Activated T-cell treated with anti-CD3 and anti-CD28 coated beads for 1 hour (primary cell): ENCODE measurements at places on chromosomes 11 and 22.
A peak's percentile ranks its signal among the peaks of the same experiment; 100 is the strongest.

DNA sequence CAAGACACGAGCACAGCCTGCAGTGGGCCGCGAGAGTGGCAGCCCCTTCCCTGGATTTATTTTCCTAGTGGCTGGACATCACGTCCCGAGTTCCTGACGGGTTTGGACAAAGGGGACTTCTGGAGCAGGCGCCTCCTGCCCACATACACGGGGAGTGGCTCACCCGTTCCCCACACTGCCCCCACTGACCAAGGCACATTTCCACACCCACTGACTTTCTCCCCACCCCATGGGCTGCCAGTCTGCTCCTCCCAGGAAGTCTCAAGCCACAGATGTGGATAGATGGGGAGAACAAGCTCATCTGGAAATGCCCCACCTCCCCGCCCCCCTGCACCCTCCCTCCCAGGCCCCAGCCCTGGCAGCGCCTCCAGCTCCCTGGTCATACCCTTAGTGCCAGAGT is 34.0 kb upstream of the FADD start:
- DNase-seq: no peak

GRCh38 chr11:120674542-120674941 is 163.0 kb downstream of the GRIK4 start:
- DNase-seq: no peak

DNA sequence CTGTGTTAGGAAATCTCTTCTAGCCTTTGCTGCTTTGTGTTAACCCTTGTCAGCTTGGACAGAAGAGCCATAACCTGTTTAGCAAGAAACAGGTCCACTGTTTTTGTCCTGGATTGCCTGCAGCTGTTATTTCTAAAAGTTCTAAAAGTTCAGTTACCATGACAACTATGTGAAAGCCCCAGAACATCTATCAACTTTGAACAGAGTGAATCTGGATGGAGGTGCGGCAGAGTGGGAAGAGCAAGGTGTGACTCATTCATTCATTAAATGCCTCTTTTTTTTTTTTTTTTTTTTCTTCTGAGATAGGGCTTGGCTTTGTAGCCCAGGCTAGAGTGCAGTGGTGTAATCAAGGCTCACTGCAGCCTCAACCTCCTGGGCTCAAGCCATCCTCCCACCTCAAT is 50.5 kb downstream of the RBX1 start:
- no peak for DNase-seq

GRCh38 chr22:47175151-47176025 is 412.9 kb downstream of the TBC1D22A start:
- no peak for DNase-seq

- no peak for DNase-seq
Measured at GRCh38 chr11:61280883-61281580, 14.1 kb downstream of the VWCE start.

GRCh38 chr11:75167617-75168016 is 16.7 kb downstream of the SLCO2B1 start:
- DNase-seq: no peak

- DNase-seq: no peak
Measured at GRCh38 chr11:116579031-116579653, 193.6 kb downstream of the BUD13 start.

GRCh38 chr11:13463779-13464290 is 813 bp upstream of the BTBD10 start:
- no peak for DNase-seq

DNA sequence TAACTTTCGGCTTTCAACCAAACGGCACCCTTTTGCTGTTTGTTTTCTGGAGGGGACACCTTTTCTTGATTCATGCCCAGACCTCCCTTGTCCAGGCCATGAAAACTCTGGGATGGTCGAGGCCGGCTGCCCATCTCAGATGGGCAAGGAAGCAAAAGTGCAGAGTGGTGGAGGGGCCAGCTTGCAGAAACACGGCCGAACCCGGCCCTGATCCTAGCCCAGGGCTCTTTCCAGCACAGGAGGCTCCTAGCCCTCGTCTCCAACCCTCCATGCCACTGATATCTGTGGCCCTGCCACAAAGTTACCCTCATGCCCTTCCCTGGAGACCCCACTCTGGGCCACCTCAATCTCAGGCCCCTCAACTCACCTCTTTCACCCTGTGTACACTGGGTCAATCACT is 18.9 kb upstream of the SLC22A12 start:
- DNase-seq: no peak

DNA sequence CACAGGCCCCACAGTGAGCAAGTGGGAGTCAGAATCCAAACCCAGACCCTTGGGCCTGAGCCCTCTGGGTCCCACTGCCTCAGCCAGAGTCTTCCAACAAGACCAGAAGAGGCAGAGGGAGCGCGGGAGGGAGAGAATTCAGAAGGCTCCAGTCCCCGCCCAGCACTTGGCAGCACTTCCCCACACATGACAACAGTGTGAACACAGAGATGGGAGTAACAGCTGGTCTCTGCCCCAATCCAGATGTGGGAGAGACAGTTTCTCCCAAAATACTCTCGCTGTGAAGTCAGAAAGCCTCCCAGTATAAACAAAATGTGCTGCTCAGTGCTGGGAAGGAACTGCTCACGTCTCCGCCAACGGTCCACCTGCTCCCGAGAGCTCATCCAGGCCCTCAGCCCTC is 219.9 kb downstream of the MN1 start:
- no peak for DNase-seq

DNA sequence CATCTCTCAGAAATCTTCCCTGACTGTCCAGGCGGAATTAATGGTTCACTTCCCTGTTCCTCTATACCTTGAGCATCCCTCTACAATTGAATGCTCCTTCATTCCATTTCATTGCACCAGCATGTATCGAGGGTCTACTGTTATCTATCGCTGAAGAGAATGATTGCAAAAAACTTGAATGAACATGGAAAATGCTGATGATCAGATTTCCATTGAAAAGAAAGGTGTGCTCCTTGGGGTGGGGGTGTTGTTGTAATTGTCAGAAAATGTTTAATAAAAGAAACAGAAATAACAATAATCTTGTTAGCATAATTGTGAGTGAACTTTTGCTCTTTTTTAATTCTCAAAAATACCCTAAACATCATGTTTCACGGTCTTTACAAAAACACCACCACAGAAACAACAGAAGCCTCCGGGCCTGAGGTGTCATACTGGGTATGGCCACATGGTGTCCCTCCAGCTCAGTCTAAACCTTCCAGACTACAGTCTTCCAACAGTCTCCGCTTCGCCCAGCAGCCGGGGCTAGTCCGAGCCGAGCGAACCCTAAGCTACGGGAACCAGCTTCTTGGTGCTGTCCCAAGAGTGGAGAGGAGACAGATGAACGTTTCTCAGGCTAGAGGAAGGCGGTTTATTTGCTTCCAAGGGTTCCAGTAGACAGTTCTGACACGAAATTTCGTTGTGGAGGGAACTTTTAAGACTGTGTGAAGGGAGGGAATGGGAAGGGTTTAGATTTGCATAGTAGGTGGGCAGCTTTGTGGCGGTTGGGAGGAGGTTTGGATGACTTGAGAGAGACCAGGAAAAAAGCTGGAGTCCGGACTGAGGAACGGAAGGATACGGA is 75.8 kb upstream of the ZBED5 start:
- peak; percentile 72 for DNase-seq

GRCh38 chr22:22888571-22889353 is 1.1 kb downstream of the IGLL5 start:
- DNase-seq: no peak
